ENCODE measurements at places on chromosomes 2 and 18.

DNA sequence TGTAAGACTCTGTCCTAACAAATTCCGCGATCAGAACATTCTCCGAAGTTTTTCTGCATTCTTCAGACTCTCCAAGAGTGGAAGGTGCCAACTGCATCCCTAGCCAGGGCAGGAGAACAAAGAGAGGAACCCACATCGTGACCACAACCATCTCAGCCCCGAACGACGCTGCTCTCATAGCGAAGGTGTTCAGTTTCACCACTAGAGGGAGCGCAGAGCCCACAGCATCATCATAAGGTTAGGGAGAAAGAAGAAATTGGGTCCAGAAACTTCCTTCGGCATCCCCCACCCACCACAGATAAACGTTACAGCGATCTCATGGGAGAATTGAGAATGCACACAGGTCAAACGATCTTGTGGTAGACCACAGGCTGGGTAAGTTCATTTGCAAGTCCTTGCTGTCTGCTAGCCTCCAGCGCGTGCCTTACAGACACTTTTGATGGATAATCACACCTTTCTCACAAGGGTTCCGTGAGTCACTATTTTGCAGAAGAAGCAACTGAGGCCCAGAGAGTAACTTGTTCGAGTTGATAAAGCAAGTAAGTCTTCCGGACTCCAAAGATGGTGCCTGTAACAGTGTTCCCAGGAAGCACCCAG, 53.7 kb upstream of the ARL4C start:
- DNase-seq, result peak; percentile 38

DNA sequence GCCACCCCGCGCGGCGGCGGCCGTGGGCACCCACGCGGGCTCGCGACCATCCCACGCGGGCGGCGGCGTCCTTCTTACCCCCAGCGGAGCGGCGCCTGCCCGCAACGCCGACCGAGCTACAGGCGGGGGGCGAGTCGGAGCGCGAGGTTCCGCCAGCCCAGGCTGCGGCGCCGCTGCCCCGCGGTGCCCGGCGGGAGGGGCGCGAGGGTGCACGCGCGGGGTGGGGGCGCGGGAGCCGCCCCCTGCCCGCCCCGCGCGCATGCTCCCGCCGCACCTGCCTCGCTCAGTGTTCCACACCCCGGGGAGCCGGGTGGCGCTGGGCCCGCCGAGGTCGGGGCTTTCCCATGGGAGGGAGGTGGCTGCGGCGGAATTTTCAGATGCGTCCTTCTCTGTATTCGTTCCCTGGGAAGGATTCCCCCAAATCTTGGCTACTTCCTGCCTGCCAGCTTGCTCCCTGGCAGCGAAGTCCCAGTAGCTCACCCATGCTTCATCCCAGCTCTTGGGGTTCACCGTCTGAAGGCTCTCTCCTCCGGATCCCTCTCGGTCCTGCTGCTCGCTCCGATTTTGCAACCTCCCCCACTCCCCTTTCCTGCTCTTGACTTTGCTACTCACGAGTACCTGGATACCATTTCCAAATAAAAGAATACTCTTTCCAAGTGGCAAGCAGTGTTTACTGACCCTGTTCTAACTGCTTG, at the start of gene L3MBTL4:
TSS of gene L3MBTL4 (minus strand) at position 189 of the 695 bp plus-strand sequence. CDS start 103,286 bp downstream, outside the sequence.
- no peak for DNase-seq

DNA sequence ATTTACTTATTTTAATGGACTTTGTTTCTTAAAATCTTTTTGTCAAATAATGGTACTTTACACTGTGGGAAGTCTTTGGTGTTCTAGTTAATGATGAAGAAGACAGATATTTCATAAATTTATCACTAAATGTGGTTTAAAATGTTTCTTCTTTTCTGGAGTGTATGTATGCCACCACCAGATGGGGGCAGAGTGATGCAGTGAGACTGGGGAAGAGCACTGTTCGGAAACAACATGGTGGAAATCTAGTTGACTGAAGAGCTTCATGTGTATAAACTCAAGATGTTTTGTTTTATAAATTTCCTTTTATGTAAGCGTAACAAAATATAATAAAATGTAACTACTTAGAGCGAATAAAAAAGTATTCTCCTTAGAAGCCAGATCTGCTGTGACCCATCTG, 195.1 kb downstream of the KCNE4 start:
- no peak for DNase-seq

DNA sequence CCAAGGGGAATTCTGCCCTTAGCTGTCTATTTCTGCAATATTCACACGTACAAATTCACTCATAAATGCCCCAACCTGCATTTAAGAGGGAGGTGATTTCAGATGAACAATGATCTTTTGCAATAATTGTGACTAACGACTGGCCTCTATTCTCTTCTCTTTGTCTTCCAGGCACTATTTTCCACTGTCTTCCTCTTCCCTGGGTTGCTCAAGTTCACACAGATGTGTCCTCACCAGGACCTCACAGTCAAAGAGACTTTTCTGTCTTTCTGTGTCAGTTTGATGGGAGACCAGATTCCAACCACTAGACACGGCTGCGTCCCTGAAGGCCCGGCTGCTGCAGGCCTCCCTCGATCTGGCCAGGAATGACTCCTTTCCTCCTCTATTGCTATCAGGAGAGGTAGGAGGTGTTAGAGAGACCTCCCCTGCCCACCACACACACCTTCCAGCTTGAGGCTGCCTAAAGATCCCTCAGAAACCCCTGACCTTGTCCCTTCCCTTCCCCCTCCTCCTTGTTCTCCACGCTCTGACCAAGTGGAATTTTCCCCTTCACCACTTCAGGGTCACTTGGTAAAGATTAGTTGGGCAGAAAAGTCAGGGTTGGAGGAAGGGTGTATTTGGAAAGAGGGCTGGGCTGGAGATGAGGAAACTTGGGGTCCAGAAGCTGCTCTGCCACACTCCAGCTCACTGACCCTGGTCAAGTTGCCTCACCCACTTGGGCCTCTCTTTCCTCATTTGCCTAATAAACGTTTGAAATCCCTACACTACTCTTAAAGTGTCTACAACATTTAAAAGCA, 109.2 kb upstream of the COPS8 start:
- no peak for DNase-seq

GRCh38 chr18:12703664-12704063, 822 bp downstream of the PSMG2 start:
- no peak for DNase-seq

- DNase-seq, result no peak
Observed at GRCh38 chr2:28055325-28055970, 164.9 kb downstream of the BABAM2 start.

DNA sequence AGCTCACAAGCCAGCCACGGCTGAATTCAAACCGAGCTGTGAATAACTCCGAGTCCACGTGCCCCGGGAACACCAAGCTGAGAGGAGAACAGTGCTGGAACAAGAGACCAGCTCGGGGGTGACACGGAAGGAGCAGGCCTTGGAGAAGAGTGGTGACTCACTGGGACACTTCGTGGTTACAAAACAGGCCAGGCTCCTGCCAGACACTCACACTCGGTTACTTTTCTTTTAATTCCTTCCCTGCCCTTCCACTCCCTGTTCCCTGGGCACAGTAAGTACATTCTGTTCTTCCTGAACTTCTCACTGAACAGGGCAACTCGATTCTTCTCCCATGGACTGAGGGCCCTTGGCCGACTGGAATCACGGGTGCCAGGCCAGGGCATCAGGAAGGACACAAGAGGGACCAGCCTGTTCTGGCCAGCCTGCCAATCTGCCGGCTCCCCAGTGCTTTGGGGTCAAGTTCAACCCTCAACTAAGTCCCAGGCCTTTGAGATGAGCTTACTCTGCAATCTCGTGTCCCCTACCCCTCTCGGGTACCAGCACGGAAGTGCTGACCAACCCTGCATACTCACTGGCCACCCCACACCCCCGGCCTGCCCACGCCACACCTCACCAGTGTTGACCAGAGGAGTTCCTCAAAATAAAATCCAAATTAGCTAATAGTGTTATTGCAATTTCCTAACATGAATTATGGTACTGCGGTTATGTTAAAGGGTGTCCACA, 87.5 kb downstream of the TFCP2L1 start:
- DNase-seq, result no peak

- DNase-seq, result no peak
Observed at GRCh38 chr18:6013171-6013810, 118.0 kb upstream of the TMEM200C start.

GRCh38 chr2:207902821-207903220, 122.5 kb downstream of the PLEKHM3 start:
- no peak for DNase-seq

GRCh38 chr2:193935114-193935513, 1721.9 kb upstream of the SLC39A10 start:
- no peak for DNase-seq

DNA sequence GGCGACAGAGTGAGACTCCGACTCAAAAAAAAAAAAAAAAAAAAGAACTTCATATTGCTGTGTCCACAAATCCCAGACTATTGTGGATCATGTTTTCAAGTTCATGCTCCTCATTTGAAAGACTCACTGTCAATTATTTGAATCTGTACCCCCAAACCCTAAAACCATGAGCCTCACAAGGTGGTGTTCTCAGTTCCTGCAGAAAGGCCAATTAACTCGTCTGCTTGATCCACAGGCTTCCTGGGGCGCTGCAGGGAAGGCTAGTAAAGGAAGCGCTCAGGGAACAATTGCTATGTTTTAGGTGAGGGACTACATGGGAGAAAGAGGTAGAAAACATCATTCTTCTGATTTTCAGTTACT, 396.8 kb upstream of the NETO1 start:
- no peak for DNase-seq

GRCh38 chr2:155209696-155210450, 511.4 kb downstream of the KCNJ3 start:
- no peak for DNase-seq

Measured in stimulated activated CD4-positive, alpha-beta T cell treated with anti-CD3 and anti-CD28 coated beads, Interleukin-4, amount 100 ng/mL, for 4 hours (primary cell).